ENCODE measurements at places on chromosomes 11 and 22.

- DNase-seq: no peak
Measured at GRCh38 chr11:103898065-103898464, 138.4 kb upstream of the DDI1 start.

DNA sequence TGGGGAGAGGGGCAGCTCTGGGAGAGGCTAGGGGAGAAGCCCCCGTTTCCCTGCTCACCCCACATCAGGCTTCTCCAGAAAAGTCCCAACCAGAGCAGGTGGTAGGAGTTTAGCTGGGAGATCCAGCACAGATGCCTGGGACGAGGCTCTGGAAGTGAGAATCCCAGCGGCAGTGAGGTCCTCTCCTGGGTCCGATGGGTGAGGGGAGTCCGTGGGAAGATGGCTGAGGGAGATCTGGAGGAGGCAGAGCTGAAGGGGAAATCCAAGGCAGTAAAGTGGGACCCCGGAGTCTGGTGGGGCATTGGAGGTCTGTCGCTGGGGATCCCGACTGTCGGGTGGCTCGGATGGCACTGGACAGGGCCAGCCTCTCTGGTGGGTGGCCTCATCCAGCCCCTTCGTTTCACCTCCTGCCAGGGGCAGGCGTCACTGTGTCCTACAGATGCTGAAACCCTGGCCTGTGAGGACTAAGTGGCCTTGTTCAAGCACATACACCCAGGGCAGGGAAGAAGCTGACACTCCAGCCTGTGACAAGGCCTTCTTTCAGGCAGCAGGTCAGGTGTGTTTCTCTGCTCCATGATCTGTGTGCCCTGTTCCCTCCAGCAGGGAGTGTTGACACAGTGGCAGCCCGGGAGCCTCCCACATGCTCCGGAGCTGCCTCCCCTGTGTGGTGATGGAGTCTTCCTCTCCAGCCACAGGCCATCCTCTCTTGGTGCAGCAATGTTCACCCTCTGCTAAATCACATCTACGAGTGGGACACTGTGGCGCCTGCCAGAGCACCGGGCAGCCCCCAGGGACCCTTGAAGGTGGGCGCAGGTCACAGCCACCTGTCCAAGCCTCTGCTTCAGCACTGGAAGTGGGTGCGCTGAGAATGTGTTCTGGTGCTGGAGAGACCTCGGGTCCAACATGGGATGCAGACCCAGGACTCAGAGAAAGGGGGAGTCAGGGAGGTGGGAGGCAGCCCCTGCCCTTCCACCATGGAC is 850.8 kb downstream of the BRD1 start:
- DNase-seq: no peak

DNA sequence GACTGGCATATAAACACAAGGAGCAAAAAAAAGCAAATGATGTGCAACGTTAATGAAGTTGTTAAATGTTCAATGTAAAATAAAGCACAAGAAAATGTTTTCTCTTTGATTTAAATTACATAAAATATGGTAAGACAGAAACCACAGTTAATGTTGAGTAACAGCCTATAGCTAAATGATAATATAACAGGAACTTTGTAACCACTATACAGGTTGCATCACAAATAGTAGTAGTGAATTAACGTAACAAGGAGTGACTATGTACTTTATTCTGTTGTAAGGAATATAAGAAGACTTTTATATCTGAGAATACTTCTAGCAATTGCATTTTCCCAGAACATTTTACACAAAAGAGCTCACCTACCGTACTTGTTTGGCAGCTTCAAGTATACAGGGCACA is 16.9 kb downstream of the SAAL1 start:
- DNase-seq: no peak

- DNase-seq: no peak
Measured at GRCh38 chr11:12218909-12219308, 108.5 kb downstream of the MICAL2 start.

DNA sequence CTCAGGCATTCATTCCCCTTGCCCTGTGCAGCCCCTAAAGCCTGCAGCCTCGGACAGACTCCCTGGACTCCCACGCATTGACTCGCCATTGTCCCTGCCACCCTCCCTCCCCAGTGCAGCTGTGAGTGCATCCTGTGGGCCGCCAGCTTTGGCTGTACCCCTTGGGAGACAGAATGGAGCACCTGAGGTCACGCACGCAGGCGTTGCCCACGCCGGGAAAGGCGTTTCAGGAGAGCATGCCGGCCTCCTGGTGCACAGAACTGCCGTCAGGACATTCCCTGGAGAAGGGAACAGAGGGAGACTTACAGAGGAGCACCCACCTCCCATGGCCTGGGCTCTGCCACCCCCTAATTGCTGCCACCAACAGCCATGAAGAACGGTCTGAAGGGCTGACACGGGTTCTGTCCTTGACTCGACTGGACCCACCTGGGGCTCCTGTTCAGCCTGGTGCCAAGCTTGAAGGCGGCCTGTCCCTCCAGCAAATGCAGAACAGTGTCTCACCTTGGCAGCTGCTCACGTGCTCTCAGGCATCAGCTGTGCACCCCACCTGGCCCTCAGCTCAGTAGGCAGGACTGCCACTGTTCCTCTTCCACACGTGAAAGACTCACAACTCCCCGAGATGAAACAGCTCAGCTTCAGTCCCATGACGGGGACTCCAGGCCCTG is 503.8 kb downstream of the BRD1 start:
- no peak for DNase-seq

DNA sequence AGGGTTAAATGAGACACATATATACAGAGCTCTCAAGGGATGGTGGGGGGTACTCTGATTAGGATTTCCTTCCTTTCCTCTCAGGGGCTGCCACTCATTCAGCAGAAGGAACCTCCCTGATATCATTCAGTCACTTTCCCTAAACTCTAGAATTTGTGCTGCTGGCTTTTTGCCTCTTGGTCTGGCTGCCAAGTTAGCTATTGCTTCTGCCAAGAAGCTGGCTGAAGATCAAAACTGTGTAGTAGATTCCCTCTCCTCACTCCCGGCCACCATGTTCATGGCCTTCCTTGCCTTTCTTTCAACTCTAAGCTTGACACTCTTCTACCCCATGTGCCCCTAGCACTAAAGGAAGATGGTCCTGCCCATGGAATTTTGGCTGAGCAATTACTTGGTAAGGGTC is 18.7 kb downstream of the SLC6A5 start:
- DNase-seq: no peak

- no peak for DNase-seq
Measured at GRCh38 chr11:33172345-33172744, 11.1 kb upstream of the CSTF3 start.

DNA sequence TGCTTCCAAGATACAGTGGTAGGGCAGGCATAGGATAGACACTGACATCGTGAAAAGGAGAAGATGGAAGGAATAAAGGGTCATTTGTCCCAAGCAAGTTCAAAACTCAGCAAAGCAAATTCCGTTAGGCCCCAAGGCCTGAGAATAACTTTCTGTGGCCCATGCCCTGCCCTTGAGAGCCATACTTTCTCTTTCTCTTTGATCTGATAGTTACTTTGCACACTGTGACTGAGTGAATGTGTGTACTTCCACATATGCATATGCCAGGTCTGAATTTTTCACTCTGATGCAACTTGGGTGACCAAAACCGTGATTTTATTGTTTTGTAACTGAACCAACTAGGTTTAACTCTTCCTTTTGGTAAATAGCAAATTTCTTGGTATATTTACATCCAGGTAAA is 371.5 kb downstream of the RAB38 start:
- DNase-seq: no peak

DNA sequence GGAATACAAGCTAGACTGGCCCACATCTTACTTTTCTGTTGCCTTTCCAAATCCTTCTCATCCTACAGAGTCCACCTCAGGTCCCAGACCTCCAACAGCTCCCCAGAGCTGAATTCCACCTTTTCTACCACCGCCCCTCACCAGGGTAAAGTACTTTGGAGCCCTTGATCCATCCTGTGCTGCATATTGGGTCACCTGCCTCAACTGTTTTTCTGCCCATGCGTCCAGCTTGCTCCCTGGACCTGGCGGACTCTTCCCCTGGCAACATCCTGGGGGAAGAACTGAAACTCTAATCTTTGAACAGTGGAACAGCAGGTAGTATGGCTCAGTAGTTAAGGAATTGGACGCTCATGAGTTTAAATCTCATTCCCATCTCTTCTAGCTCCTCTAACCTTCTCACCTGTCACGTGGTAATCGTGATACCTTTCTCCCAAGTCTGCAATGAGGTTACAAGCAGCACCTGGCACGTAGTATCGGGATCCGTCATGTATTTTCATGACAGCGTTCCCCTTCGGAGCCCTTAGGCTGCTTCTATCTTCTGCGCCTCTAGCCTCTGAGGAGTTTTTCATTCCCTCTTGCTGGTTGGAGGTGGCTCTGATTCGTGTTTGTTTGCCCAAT is 98.1 kb downstream of the CEP164 start:
- DNase-seq: no peak

DNA sequence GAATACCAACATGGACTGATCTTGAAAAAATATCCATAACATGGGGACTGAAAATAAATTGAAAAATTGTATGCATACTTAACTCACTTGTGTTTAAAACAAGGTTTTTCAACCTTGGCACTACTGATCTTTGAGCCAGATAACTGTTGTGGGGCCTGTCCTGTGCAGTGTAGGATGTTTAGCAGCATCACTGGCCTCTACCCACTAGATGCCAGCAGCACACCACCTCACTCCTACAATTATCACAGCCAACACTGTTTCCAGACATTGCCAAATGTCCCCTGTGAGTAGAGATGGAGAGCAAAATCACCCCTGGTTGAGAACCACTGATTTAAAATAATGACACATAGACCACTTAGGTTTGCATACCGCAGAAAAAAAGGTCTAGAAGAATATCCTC is 45.0 kb upstream of the SLC1A2 start:
- no peak for DNase-seq

DNA sequence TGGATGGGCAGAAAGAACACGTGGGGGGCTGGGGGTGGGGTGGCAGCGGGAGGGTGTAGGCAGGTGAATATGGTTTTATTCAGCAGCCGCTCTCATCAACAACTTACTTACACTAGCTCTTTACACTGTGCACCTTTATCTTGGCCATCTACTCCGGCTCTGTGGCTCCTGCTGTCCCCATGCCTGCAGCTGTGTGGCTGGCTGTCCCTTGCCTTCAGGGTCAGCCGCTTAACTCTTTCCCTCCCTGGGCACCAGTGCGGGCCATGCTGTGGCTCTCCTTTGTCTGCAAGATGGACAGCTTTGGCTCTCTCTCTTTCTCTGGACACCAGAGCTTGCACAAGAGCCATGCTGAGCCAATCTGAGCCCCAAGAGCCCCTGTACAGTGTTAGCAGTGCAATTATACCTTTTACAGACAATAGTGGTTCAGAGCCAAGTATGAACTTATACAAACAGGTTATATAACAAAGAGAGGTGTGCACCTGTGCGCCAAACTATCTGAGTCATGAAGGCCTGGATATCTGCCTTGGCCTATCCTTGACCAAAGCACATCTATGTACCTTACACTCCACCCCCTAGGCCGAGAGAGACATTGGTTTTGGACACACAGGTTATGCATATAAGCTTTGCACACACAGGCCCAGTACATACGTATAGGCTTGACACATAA is 94.3 kb upstream of the CTSC start:
- no peak for DNase-seq

DNA sequence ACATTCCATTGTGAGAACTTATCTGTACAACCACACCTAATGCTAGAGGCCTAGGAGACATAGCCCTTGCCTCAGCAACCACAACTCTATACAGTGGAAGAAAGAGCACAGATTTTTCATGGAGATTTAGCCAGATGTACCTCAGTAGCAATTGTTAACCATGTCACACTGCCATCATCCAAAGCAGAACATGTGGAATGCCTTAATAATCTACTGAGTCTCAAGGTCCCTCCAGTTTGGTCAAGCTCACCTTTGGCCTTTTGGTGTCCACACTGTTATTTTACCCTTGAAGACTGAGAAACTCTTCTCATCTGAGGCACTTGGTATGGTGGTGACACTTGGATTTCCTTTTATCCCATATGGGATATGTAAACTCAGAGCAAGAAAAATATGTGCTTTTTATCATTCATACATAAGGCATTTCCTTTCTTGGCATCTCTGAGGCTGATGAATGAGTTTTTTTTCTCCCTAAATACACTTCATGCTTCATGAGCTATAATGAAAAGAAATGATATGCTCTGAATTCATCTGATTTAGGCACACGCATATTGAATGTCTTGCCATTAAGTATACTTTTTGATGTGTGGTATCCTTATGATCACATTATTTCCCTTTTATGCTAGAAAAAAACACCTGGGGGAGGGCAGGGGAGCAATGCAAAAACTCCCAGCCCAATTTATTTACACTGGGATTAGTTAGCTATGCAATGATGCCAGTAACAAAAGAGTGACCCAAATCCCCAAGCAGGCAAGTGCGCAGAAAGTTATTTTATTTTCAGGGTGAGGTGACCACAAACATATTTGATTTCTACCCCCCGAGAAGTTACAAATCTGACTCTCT is 63.3 kb upstream of the ME3 start:
- no peak for DNase-seq

DNA sequence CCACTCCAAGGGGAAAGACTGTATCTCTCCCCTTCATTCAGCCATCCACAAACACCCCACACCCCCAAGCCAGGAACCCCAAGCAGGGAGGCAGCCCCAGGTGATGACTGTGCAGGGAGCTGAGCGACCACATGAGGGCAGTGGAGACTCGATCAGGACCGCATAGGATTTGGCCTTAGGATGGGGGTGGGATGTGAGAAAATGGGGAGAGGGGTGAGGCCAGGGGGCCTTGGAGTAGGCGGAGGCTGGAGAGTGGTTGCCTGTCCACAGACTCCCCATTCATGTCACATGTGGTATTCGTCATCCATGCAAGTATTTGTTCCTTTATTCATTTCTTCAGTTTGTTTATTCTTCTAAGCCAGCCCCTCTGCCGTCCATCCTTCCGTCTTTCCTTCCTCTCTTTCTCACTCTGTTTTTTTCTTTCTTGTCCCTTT is 2.7 kb upstream of the RHOD start:
- no peak for DNase-seq

DNA sequence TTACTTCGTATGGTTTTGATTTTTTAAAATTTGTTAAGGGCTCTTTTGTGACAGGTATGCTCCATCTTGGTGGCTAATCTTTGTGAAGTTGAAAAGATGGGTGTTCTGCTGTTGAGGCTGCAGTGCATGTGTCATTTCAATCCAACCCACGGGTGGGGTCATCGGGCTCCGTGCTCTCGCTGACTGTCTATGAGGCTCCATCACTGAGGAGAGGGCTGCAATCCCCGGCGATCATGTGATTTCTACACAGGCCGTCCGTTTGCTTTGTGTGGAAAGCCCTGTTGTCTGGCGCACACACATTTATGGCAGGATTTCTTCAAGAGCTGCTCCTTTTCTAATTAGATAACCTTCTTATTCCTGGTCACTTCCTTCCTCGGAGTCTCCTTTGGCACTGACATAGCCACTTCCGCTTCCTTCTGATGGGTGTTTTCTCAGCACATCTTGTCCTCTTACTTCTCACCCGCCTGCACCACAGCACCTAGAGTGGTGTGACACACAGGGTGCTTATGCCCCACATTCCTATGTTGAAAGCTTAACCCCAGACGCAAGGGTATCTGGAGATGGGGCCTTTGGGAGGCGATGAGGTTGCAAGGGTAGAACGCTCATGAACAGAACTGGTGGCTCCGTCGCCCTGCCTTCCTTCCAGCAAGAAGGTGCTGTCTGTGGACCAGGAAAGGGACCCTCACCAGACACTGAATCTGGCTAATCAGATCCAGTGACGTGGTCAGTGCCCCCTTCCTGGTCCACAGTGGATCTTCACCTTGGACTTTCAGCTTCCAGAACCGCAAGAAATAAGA is 9.4 kb downstream of the MOB2 start:
- DNase-seq: no peak
